ENCODE measurements at places on chromosomes 11 and 22.

DNA sequence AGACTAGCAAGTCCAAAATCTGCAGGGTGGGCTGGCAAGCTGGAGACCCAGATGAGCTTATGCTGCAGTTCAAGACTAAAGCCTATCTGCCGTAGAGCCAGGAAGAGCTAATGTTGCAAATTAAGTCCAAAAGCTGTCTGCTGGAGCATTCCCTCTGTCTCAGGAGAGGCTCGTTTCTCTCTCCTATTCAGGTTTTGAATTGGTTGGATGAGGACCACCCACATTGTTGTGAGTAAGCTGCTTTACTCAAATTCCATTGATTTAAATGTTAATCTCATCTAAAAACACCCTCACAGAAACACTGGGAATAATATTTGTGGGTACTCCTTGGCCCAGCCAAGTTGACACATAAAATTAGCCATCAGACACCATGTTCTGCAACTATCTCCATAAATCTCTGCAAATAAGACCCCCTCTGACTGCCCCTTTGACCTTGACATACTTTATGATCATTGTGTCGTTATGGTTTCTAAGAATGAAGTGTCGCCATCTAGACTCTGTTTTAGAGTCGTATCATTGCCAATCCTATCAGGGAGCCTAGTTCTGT lies 16.8 kb upstream of the CUL5 start:
- no peak for DNase-seq

DNA sequence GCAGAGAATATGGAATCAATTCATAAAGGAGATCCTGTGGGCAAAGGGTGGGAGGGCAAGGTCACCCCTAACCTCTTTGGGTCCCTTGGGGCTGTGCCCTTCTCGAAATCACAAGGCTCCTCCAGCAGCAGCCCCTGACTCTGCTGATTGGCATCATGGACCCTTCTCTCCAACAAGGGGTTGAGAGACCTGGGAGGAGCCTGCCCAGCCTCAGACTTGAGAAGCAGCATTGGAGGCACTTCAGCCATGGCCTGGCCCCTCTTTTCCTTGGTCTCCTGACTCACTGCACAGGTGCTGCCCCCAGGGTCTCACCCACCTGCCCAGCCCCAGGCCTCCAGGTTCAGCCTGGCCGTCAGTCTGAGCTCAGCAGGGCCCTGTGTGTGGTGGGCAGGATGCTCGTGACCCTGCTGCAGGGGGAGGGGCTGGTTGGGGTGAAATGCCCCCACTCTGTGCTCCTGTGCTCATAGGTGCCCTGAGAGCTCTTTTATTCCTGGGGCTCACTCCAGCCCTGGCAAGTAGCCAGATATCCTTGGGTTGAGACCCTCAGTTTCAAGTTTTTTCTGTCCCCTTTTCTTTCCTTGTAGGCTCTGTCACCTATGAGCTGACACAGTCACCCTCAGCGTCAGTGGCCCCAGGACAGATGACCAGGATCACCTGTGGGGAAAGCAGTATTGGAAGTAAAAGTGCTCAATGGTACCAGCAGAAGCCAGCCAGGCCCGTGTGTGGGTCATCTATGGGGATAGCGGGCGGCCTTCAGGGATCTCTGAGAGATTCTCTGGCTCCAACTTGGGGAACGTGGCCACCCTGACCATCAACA lies 110.8 kb downstream of the GGTLC2 start:
- DNase-seq, result no peak

GRCh38 chr11:7904917-7905316 lies 26.2 kb downstream of the OR10A6 start:
- no peak for DNase-seq

GRCh38 chr11:89327885-89328284 lies 150.2 kb downstream of the TYR start:
- no peak for DNase-seq

- DNase-seq, result no peak
Observed at GRCh38 chr11:118294053-118294452, 10.5 kb upstream of the CD3E start.

DNA sequence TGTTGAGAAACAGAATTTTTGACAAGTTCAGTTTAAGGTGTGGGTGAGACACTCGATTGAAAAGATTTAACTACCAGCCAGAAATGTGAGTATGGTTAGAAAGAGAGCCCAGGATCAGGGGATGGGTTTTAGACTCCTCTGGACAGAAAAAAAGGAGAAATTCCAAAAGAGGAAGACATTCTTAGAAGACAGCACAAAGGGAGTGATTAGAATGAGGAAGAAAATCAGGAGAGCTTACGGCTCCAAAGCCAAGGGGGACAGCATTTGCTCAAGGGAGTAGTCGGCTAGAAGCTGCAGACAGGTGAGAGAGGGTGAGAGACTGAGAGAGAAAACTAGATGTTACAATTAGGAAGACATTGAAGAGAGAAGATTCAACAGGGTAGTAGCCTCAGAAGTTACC lies 166.1 kb downstream of the ADAMTS15 start:
- DNase-seq, result no peak

GRCh38 chr11:129322941-129323340 lies 52.7 kb upstream of the BARX2 start:
- DNase-seq, result no peak

DNA sequence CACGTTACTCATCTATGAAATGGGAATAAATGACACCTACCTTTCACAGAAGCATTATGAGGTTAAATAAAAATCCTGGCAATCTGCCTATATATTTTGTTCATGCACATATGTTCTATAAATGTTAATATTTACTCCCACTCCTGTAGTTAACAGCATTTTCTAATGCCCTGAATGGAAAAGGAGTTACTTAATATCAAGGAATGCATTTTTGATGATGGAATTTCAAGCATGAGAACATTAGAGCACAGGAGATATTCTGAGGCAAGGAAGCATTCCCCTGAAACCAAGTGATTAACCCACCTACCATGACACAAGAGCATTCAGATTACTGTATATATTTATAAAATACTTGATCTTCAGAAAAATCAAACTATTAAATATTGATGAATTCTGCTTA lies 102.1 kb downstream of the ARHGAP32 start:
- DNase-seq, result no peak
